ENCODE measurements at places on chromosomes 1 and 21.

- no peak for DNase-seq
Measured at GRCh38 chr1:11736746-11737639, 1.1 kb downstream of the AGTRAP start.

GRCh38 chr21:33732038-33732437, 89.7 kb downstream of the ITSN1 start:
- DNase-seq: no peak

DNA sequence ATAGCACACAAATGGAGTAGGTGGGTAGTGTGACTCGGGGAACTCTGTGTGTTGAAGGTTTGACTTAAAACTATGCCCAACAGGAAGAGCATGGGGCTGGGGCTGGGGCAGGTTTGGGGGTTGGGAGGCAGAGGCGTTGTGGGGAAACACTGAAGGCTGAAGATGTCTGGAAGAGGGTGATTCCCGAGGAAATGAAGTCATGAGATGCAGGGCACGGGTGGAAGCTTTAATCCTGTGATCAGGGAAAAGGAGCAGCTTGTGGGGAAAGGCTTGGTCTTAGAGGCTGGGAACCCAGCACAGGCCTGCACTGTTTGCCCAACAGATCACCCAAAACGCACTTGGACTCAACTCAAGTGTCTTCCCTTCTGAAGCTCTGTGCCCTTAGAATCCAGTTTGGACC, 26.6 kb upstream of the CTBS start:
- no peak for DNase-seq

DNA sequence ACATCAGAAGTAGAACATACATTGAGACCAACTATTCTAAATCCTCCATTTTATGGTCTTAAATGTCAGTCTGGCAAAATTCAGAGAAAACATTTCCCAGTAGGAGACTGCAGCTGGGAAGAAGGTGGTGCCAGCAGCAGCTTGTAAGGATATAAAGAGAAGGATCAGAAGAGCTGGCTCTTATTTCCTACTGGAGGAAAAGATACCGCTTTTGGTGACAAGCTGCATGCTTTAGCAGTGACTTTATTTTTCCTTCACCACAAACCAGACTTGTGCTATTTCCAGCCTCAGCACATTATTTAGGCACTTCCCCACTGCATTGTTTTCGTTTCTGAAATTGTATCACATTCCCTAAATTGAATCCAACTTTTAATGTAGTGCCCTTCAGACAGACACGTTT, 28.4 kb downstream of the RNF11 start:
- DNase-seq: no peak

- no peak for DNase-seq
Measured at GRCh38 chr1:57819893-57820292, 396.0 kb upstream of the DAB1 start.

GRCh38 chr1:99441299-99442095, 177.2 kb downstream of the PLPPR4 start:
- DNase-seq: no peak

DNA sequence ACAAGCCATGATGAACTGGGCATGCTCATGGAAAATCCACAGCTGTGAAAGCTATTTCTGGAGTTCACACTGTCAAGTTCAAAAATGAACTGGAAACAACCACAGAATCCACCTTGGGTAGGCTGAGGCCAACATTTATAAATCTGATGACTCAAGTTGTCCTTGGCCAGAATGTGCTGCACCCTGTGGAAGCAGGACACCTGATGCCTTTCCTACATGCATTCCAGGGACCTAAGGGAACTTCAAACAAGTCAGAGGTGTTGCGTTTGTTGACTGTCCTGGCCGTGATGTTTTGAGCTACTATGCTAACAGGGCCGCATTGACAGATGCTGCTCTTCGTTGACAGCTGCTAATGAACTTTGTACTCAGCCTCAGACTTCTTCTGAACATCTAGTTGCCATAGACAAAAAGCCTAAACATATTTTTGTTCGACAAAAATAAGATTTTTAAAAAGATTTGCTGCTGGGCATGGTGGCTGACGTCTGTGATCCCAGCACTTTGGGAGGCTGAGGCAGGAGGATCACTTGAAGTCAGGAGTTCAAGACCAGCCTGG, 127.9 kb upstream of the SLC45A1 start:
- DNase-seq: no peak

GRCh38 chr1:1901641-1902294, 10.9 kb upstream of the GNB1 start:
- no peak for DNase-seq

- DNase-seq: no peak
Measured at GRCh38 chr1:185442050-185442449, 125.0 kb upstream of the IVNS1ABP start.

DNA sequence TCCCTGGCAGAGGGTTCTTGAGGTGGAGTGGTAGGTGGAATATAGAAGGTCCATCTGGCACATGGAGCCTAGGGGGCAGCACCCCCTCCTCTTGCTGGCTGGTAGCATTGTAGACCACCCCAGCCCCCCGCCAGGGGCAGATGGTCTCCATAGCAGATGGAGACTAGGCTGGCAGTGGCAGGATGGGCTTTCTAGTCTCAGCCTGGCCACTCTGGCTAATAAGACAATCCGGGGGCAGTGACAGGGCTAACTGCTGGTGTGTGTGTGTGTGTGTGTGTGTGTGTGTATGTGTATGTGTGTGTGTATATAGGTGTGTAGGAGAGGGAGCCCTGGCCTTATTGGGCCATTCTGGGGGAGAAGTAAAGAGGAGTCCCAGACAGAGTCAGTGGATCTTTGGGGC, 16.1 kb downstream of the UTP11 start:
- no peak for DNase-seq

GRCh38 chr1:196651637-196652215, at the start of gene CFH:
Gene CFH (plus strand): TSS chr1:196652043. CDS start chr1:196652118, 75 bp downstream.
- DNase-seq: no peak

DNA sequence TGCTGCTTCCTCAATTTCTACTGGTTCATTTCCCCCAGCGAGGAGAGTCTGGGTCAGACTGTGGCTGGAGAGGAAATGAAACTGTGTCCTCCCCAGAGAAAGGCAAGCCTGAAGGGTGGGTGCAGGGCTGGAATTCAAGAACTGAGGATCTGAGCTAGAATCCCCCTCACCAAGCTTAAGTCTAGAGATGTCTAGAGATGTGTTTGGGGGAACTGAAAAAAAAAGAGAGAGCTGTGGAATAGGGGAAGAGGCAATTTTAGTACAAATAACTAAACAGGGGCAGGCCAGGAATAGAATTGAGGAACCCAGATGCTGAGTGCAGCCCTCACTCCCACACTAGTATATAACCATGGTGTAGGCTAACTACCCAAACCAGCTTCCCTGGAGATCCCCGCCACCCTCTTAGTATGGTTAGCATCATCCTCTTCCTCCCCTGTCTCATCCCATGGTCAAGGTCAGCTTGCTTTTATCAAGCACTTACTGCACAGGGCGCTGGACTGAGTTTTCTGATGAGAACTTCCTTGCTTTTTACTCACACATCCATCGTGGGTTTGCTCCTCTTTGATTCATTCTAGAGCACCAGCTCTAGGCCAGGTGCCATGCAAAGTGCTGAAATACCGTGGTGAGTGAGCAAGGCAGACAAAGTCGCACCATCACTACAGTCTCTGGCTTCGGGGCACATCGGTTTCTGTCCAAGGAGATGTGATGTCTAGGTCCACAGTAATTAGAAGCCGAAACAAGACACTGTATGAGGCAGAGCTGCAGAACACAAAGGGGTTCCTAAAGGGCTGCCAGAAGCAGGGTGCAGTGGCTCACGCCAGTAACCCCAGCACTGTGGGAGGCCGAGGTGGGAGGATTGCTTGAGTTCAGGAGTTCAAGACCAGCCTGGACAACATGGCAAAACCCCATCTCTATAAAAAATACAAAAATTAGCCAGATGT, 112.9 kb upstream of the IPO9 start:
- no peak for DNase-seq

DNA sequence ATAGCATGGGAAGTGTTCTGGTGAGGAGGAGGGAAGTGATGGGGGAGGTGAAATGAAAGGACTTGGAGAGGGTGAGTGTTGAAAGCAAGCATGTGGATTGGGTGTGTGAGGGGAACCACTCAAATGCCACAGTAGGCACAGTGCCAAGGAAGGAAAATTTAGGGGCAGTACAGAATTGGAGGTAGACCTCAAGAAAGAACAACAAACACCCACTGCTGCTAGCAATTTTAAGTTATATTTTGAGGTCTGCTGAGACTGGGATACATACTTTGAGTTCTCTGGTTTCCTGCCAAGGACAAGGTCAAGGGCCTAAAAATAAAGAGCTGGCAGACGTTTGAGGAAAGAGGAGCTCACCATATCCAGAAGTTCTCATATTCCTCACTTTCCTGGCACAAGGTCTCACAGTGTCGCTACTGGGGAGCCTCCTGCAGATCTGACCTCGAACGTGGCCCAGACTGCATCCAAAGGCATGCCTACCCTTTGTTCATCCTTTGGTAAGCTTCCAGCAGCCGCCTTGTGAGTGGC, 104.0 kb downstream of the BRINP2 start:
- DNase-seq: no peak

DNA sequence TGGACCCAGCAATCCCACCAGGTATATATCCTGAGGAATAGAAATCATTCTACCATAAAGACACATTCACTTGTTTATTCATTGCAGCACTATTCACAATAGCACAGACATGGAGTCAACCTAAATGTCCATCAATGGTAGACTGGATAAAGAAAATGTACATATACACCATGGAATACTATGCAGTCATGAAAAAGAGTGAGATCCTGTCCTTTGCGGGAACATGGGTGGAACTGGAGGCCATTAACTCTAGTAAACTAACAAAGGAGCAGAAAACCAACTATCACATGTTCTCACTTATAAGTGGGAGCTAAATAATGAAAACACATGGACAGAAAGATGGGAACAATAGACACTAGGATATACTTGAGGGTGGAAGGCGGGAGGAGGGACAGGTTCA, 36.1 kb upstream of the PRKACB start:
- no peak for DNase-seq

GRCh38 chr1:111197598-111198284, 2.7 kb downstream of the DENND2D start:
- DNase-seq: no peak

GRCh38 chr1:162386292-162387225, 5.0 kb downstream of the C1orf226 start:
- no peak for DNase-seq

DNA sequence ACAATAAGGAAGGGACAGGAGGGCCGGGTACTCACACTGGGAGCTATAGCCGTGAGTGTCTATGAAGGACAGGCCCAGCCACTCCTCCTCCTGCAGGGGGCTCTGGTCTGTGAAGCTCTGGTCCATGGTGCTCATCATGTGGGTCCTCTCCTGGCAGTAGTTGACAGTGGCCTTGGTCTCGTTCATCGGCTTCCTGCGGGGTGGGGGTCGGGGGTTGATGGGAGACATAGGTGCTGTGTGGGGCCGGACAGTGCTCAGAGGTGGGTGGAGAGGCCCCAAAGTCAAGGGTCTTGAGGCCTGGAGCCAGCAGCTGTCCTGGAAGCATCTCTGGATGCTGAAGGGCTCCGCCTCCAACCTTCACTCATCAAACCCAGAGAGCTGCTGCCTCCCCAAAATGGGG, 260.4 kb downstream of the PTPRU start:
- no peak for DNase-seq

DNA sequence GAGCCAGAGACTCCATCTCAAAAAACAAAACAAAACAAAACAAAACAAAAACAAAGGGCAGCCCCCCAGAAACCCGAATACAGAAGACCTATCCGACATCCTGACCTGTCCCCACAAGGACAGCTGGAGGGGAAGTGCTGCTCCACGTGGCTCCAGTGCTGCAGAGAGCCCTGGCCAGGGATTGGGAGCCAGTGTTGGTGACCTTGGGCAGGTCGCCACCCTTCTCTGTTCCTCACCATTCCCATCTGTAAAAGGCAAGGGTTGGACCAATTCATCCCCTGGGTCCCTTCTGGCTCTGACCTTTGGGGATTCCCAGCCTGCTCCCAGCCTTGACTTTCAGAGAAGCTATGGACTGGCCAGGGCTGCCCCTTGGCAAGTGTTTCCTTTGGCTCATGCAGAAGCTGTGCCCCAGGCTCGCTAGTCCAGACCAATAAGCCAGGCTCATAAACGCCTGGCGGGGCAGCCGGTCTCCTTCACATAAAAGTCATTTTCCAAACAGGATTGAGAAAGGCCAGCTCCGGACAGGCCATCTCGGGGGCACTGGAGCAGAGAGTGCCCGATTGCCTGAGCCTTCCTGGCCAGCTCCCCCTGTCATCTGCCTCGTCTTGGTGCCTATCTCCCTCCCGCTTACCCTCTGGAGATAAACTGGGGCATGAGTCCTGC, 20.0 kb upstream of the PADI1 start:
- no peak for DNase-seq

- DNase-seq: no peak
Measured at GRCh38 chr1:154583773-154584172, 16.2 kb downstream of the CHRNB2 start.

- DNase-seq: peak; percentile 77
Measured at GRCh38 chr1:66402194-66402593, 131.8 kb upstream of the SGIP1 start.

DNA sequence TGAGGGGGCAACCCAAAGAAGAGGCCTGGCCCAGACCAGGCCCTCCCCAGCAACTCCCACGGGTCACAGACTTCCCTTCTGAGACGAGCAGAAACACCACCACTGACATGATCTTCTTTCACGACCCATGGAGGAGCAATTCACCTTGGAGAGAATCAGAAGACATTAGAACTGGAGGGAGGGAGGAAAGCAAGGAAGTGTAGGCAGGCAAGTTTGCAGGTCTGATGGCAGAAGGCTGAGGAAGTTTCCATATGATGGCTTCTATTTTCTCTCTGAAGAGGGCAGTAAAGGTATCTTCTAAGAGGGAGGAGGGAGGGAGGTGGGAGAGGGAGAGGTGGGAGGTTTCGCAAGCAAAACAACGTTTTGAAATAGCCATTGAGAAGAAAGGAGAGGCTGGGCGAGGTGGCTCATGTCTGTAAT, 1.4 kb upstream of the UBXN10 start:
- DNase-seq: no peak

DNA sequence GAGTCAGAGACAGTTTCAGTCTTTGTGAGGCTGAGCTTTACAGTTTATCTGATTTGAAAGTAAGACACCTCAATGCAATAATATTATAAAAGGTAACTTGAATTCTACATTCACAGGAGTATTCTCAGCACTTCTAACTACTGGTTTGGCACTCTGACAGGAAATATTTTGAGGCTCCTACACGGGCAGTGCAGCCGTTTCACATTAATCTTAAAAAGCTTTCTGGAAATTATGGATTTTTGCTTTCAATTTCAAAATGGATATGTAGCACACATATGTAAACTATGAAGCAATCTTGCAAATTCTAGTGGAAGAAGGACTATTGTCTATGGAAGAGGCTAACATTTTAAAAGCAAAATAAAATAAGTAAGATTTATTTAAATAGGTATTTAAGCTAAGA, 262.9 kb upstream of the SNX7 start:
- DNase-seq: no peak

DNA sequence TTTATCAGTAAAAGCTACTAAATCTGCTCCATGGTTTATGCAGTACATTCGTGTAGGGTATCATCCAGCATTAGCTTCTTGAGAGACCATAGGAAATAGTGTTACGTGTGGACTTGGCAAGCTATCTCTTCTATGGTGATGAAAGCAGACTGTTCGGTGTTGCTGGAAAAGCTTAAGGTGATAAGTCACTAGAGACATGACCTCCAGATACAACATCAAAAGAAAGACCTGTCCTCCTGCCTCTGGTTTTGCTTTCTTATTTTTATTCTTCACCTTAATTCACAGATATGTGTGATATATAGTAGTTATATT, 53.5 kb upstream of the S1PR1 start:
- no peak for DNase-seq

GRCh38 chr1:180188684-180189175, 34.1 kb downstream of the QSOX1 start:
- DNase-seq: no peak

- DNase-seq: no peak
Measured at GRCh38 chr21:42640486-42640885, 12.9 kb upstream of the PDE9A start.
